Activated T-helper 17 cell treated with anti-CD3 and anti-CD28 coated beads, Interleukin-2, amount 50 U/mL, for 72 hours (primary cell): ENCODE measurements at places on chromosomes 16 and 17.
A peak's percentile ranks its signal among the peaks of the same experiment; 100 is the strongest.

DNA sequence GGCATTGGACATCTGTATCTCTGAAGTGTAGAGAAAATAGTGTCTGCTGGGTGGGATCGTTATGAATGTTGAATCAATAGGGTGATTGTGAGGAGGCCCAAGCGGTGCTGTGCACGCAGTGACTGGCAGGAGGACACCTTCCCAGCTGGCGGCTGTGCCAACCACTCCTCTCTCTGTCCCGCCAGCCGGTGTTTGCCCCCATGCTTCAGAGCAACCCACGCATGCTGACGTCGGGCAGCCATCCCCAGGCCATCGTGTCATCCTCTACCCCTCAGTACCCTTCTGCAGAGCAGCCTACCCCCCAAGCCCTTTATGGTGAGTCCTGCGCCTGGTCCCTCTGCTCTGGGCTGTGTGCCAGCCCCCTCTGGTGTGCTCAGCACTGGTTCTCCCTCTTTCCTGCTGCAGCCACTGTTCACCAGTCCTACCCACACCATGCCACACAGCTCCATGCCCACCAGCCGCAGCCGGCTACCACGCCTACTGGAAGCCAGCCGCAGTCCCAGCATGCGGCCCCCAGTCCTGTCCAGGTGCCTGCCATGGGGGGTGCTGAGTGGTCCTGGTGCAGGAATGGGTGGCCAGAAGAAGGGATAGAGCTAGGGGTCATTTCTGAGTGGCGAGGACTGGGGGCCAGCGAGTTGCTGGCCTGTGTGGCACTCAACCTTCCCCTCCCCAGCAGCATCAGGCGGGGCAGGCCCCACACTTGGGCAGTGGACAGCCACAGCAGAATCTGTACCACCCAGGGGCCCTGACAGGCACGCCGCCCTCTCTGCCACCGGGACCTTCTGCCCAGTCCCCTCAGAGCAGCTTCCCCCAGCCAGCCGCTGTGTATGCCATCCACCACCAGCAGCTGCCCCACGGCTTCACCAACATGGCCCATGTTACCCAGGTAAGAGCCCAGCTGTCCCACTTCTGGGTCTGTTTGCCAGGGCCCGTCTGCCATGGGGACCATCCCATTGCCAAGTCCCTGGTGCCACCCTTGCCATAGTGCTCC, 11.0 kb downstream of the TUFM start:
- ATAC-seq, result no peak

DNA sequence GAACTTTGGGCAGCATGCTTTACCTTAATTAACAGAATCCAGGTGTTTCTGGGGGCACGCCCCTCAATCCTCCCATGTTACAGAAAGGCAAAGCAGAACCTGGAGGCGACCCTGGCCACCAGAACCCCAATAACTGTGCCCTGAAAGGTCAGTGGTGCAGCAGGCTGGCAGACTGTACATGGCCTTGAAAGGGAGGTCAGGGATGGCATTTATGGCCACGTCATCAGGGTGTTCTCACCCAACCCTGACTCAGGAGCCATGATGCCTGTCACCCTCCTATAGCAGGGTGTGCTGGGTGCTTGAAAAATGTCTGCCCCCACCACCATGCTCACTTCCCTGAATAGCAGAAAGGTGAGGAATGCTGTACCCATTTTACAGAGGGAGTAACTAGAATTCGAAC, 177.7 kb downstream of the TMEM132E start:
- no peak for ATAC-seq

DNA sequence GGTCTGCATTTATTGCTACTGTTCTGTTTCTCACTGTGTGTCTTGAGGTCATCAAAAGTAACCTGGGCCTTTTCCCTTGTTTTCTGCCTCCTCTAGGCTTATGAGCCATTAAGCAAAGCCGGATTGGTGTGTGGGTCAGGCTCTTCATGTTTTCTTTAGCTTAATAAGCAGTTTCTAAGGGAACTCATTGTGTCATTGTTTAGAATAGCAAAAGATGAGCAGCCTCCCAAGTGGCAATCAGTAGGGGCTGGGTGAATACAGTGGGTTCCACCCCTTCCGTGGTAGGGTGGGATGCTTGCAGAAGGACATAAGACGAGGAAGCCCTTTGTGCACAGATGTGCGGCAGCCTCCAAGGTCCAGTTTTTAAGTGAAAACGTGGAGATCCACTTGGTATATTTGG, 34.5 kb downstream of the ABCC1 start:
- ATAC-seq, result no peak

DNA sequence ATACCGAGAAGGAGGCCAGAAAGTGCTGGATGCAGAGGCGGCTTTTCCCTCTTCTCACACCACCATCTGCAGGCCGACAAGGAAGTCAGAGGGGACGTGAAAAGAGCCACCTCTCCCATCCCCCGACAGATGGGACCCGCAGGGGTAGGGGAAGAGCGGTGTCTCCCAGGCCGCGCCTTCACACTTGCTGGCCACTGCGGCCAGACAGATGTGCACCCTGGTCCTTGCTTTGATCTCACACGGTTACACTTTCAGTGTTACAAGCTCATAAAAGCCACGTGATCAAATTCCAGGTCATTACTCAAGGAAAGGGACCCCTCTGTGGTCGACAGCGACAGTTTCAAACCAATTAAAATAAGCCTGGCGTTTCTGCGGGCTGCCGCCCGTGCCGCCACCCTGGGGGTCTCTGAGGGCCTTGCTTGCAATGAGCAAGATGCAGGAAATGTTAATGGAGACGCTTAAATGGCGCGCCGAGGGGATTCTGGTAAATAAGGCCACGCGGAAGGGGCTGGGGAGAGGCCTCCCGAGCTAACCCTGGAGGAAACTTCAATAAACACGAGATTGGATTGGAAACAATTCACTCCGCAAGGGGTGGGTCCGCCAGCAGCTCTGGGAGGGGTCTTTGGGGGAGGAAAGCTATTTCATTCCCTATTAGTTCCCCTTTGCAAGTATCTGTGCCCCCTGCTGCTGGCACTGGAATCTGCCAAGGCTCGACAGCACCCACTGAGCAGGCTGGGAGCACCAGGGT, 240.9 kb downstream of the ENGASE start:
- no peak for ATAC-seq

- ATAC-seq, result peak; percentile 91
These were observed 1.5 kb upstream of the SRCAP start for GRCh38 chr16:30697264-30698138.

- no peak for ATAC-seq
These were observed 3.8 kb downstream of the CPNE2 start for GRCh38 chr16:57096192-57096591.
